D721Med (cell line): ENCODE measurements at places on chromosomes 2 and 18.

DNA sequence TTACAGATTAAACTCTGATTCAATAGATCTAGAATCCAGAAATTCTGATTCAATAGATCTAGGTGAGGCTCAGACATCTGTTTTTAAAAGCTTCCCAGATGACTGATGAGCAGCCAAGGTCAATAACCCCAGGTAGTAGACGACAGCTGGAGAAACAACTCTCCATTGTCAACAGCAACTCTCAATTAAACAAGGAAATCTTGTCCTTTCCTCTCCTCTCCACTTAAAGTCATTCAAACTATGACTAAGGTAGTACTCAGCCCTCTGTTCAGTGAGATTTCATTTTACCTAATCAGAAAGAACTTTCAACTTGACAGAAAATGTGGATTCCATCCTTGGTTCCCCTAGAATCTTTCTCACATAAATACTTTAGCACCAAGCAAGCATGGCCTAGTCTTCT lies 94.6 kb upstream of the SCG2 start:
- DNase-seq, result no peak

DNA sequence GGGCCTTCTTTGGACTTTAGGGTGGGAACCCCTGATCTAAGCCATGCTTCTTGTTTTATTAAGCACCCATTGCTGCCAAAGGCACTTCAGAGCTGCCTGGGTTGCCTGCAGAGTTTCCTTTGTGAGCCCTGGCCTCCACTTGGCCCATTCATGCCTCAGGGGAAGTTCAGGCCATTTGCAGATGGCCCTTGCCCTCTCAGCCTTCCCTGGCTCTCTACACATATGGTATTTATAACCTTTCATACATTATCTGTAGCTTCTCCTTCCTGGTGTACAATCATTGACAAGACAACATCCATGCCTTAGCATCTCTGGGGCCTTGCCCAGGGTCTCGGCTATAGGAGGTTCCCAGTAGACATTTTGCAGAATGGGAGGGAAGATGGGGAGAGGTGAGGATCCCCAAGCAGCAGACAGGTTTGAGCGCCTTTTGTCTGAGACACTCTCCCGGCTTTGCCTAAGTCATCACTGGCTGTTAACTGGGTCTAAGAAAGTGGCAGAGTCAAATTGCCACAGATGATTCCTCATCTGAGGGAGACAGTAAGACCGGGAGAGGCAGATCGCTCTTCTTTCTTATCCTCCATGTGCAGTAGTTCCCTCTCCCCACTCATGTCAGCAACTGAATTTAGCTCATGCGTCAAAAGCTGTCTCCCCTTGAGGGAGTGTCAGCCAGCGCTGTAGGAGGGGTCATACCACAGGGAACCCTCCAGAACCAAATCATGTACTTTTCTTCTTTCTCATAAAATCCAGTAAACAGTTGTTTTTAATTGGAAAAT lies 2.7 kb downstream of the EHD3 start:
- no peak for DNase-seq

DNA sequence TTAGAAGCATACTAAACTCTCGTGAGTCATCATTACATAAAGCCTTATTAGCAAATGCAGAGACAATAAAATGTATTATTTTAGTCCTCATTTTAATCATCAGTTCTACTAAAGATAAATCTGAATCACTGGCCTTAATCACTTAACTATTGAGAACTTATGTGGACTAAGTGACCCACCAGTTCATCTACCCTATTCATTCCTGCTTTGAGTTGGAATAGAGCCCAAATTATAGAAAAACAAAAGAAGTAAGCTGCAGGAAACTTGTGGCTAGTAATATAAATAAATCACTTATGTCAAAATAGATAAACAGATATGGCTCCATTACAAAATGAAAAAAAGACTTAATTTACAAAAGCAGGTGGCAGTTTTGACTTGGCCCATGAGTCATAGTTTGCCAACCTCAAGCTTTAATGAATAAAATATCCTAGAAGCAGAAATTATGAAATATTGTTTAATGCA lies 851.8 kb upstream of the CRIM1 start:
- no peak for DNase-seq

DNA sequence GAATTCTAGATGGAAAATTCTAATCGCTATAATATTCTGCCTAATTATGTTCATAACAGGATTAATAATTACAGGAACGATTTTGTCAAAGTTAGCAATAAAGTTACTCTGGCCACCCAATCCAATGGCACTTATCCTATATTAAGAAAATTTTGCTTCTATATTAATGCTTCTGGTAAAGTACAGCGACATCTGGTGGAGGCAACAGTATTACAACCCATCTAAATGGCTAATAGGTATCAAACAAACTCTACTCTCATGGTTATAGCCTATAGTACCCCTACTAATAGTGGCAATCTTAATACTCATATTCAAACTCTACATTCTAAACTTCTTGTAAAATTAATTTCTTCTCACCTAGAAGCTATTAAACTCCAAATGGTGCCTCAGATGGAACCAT lies 1084.7 kb upstream of the LRRTM1 start:
- no peak for DNase-seq

DNA sequence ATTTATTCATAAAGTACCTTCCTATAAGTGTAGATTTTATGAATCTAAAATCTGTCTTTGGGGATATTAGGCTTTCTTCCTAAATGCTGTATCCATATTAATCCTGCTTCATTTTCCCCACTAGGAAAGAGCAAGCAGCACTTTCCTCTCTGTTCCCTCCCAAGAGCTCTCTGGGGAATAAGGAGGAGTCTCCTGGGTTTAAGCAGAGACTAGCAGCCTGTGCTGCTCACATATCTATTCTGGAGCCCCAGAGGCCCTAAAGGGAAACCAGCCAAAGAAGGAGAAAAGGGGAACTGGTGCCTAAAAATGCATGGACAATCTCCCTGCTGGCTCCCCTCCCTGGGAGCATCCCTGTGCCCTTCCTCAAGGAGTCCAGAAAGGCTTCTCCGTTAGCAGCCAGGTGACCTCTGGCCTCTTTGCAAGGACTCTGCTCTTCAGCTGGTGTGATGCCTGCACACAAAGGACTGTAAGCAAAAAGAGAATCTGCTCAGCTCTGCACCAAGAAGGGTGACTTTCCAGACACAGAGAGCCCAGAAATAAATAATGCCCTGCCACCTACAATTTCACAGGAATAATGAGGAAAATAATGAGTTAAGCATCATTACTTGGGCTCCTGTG lies 270.6 kb downstream of the SS18 start:
- no peak for DNase-seq

GRCh38 chr2:57444752-57445430 lies 601.7 kb upstream of the VRK2 start:
- no peak for DNase-seq

- no peak for DNase-seq
Measured at GRCh38 chr2:145169285-145169684, 649.4 kb upstream of the ZEB2 start.

GRCh38 chr2:108919571-108920373 lies 69.2 kb downstream of the EDAR start:
- DNase-seq, result no peak

- no peak for DNase-seq
Measured at GRCh38 chr18:21700528-21701075, 4.0 kb downstream of the ABHD3 start.

DNA sequence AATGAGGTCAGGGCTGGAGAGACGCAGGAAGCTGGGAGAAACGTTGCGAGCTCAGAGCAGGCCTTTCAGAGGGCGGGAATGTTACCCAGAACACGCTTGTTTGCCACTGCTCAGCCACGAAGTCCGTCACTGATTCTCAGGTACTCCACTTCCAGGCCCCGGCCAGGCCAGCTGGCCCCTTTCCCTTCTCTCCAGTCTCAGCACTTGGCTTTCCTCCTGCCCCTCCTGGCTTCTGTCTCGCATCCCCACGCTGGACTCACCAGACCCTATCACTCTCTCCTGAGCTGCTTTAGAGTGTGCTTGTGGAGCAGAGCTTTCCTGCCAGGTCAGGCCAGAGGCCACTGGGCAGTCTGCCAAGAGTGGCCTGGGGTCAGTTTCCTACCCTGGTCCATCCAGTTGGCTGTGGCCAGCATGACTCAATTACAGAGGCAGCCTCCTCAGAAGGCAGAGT lies 151.4 kb downstream of the TWIST2 start:
- DNase-seq, result no peak

DNA sequence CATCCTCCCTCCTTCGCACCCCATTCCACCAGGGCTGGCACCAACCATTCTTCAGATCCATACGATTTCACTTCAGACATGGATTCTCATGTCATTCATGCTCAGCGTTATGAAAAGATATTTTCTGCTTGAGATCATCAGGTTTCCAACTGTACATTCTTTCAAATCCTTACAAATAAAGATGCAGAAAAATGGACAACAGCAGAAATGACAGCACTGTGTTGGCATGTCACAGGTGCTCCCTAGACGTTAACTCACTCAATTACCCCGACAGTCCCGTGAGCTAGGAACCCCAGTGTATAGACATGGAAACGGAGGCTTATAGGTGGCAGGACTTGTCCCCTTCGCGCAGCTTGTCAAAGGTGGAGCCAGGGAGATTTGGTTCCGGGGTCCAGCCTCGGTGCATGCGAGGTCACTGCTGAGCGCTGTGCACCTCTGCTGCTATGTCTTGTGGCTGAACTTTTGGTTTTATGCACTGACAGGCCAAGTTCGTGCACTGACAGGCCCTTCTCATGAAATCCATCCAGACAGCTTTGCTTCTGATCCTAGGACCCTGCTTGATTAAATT lies 17.7 kb downstream of the FHL2 start:
- no peak for DNase-seq

DNA sequence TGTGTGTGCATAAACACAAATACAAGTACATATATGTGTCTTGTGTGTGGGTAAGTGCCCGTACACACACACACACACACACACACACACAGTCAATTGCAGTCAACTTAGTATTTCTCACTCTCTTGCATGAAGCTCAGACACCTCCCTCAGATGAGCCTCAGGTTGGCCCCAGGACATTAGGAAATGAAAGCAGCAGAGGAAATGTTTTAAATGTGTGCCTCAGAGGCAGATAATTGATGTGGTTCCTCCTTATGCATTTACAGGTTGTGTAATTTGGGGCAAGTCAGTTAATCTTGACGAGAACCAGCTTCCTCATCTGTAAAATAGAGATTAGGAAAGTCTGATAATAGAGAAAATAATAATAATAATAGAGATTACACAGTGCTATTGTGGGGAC lies 814.0 kb upstream of the ID2 start:
- no peak for DNase-seq

- no peak for DNase-seq
Measured at GRCh38 chr2:20207051-20207450, 17.9 kb downstream of the SDC1 start.

DNA sequence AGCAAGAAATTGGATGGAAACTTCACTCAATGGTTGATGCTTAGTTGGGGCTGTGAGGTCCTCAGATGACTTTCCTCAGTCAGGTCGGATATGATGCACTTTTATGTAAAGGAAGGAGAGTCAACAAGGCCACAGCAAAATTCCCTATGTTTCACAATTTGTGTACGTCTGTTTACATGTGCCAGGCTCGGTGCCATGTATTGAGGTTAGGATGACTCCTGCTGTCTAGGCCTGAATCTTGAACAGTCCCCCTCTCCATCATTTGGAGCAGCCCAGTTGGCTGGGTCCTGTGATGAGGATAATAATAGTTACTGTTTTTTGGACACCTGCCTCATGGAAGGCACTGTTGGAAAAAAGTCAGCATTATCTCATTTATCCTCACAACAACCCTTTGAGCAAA lies 43.1 kb downstream of the VSNL1 start:
- DNase-seq, result no peak

DNA sequence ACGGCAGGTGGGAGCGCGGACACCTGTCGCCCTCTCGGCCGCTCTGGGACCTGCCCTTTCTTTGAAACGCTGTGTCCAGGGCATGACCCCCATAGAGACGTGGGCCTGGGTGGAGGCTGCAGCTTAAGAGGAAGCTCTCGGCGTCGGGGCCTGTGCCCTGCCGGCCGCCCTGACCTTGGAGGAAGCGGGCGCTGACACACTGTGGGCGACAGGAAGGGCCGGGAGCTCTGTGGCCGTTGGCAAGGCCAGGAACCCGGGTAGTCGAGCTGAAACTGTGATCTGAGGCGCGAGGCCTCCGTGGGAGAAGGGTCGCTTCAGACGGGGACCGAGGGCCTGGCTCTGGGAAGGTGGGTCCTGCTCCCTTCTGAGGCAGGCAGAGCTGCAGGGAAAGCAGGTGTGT lies 28.2 kb downstream of the KCNG2 start:
- no peak for DNase-seq

GRCh38 chr2:191056228-191056627 lies 42.3 kb upstream of the STAT1 start:
- no peak for DNase-seq

- no peak for DNase-seq
Measured at GRCh38 chr18:47404845-47405244, 153.4 kb upstream of the SKOR2 start.

DNA sequence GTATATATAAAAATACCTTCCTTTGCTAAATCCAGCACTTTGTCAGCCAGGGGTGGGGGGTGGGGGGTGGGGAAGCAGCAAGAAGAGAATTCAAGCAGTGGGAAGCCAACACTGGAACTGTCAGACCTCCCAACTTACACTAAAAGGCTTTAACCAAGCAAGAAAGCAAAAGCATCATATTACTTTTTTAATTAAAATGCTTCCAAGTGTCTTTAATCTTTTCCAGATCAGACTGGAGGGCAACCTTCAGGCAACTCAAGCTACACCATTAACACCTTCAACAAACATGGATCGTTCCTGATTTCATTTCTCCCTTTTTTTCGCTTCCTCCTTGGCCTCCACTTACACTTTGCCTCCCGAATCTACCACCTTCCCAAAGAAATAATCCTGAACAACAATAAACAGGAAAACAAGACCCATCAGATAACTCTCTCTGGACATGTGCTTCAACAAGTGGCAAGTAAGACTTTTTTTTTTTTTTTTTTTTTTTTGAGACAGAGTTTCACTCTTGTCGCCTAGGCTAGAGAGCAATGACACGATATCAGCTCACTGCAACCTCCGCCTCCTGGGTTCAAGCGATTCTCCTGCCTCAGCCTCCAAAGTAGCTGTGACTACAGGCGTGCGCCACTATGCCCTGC lies 35.5 kb downstream of the ZNF521 start:
- no peak for DNase-seq

DNA sequence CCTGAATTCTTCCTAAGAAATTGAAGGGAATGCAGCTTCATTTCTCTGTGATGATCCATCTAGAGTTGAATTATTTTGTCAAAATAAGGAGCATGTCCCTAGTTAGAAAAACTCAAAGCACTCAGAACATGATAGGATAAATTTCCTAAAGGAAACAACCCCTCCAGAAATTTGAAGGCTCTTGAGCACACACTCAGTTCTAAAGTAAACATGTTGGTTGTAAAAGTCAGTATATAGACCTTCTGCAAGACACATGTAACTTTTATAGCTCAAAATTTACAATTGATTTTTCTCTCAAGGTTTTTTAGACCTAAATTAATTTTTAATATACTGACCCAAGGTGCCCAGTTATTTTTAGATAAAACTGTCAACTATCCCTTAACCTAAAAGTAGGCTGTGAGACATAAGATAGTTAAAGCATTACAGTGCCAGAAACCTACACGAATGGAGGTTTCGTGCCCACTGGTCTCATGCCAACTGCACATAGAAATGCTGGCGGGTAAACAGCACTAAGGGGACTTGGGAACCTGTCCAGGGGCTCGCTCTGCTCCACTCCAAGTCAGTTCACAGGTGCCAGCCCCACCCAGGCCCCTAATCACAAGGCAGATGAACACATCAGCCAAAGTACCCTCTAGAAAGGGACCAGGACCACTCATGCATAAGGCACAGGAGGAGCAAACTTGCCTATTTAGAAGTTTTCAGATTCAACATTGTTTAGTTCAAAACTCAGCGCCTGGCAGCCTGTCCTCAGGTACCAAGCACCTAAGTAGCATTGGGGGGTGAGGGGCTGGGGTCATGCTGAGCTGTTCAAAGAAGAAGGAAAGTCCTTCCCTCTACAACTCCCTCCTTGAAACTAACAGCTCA lies 106.5 kb downstream of the SMC6 start:
- DNase-seq, result no peak
